ENCODE measurements at places on chromosomes 5 and 9.

DNA sequence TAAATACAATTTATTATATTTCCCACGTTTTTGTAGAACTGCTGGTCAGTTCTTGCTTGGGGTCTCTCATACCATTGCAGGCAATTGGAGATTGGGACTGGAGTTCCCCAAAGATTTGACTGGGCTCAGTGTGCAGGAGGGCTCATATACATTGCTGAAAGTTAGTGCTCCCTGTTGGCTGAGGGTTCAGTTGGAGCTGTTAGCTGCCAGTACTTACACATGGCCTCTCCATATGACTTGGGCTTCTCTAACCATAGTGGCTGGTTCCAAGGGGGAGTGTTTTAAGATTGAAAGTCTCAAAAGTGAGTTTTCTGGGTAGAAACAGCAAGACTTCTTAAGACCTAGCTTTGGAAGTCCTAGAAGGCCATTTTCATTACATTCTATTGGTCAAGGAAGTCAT is 102.9 kb downstream of the MAN2A1 start:
- no peak for DNase-seq

GRCh38 chr5:158635565-158635964 is 464.2 kb downstream of the EBF1 start:
- no peak for DNase-seq

GRCh38 chr9:13267743-13268142 is 11.7 kb downstream of the MPDZ start:
- DNase-seq: no peak

- no peak for DNase-seq
Observed at GRCh38 chr5:39517800-39518199, 93.0 kb upstream of the DAB2 start.

DNA sequence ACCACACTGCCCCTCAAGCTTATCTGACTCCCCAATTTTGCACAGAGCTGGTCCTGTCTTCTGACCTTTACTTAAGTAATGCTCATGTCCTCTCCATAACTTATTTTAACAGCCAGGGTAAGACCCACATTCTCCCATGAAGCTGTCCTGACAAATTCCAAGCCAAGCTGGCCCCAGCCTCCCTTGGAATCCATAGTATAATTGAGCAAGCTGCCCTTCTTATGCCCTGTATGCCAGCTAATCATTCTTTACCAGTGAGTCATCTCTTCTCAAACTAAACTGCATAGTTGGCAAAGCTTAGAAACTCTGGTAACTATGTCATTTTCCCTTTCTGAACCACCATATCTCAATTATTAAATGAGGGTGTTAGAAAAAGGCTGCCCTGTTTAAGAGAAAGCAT is 92.4 kb downstream of the NFIB start:
- DNase-seq: no peak

- DNase-seq: no peak
Observed at GRCh38 chr9:95752129-95752731, 123.3 kb upstream of the ERCC6L2 start.

DNA sequence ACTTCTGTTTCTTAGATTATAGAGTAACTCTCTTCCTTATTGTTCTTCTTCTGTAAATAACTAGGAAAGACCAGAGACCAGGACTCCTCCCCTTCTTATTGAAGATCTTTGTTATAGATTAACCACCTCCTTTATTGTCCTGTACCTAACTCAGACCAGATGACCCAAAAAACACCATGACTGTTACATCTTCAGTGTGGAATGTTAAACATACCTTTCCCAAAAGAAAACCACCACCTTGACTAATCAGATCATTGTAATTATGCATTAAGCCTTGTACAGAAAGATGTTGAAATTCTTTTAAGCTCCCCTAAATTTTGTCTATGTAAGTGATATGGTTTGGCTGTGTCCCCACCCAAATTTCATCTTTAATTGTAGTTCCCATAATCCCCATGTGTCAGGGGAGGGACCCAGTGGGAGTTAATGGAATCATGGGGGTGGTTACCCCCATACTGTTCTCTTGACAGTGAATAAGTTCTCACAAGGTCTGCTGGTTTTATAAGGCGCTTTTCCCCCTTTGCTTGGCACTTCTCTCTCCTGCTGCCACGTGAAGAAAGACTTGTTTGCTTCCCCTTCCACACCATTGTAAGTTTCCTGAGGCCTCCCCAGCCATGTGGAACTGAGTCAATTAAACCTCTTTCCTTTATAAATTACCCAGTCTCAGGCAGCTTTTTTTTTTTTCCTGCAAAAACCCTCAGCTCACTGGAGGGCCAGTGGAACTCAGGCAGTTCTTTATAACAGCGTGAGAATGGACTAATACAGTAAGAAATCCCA is 26.3 kb downstream of the ARSB start:
- no peak for DNase-seq

DNA sequence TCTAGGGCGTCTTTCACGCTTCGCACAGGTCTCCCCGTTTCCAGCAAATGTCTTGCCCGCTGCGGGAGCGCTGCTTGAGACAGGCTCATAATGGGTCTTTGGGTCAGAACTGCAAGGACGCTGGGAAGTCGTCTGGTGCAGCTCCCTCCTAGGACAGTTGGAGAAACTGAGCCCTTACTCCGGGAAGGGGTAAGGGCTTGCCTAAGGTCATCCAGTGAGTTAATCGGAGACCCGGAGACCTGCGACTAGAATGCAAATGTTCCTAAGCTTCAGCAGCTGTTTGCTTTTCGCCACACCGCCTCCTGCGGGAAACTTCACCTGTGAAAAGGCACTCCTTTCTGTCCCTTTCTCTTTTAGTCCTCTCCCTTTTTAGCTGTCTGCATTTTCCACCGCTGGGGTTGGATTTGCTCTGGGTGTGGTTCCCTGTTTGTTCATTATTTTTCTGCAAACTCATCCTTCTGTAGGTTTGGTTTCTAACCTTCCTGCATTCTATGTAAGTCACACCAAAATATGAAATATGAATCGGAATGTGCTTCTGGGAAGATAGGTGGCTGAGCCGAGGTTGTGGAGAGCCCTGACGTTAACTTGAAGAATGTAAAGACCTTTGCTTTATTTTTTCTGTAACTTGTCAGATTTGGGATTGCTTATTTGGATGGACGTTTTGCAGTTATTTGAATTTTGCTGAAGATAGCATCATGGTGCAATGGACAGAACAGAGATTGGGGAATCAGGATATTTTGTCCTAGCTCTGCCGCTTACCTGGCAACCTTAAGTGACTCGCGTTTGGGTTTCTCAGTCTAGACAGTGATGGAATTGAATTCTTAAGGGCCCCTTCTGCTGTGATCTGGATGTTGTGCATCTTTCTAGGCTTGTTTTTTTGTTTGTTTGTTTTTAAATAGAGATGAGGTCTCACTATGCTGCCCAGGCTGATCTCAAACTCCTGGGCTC is 909 bp downstream of the SLC36A1 start:
- DNase-seq: no peak

DNA sequence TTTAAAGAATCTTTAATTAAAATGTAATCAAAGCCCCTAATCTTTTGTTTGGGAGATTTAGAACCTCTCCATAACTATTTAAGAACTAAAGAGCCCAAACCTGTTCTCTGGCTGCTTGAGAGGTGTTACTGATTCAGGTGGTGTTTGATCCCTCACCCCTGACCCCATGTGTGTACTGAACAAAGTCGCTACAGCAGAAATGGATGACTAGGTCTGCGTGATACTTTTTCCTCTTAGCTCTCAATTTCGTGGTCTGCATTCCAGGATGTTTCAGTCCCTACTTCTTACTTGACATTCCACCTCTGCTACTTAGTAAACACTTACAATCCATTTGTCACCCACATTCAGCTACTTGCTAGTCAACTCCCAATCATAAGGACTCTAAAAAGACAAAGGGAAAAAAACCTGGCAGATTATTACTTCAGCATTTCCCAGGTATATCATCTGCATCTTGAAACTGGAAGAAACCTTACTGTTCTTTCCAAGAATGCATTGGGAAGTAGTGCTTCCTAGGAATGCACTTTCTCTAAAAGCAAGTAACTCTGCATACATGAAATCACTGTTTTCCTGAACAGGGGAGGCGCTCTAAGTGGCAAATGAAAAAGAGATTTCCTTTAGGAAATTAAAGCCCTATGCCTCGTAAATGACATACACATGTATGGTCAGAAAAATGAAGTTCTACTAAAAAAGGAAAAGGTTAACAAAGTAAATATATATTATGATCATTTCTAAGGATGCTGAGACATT is 1091.6 kb downstream of the PTPRD start:
- no peak for DNase-seq

DNA sequence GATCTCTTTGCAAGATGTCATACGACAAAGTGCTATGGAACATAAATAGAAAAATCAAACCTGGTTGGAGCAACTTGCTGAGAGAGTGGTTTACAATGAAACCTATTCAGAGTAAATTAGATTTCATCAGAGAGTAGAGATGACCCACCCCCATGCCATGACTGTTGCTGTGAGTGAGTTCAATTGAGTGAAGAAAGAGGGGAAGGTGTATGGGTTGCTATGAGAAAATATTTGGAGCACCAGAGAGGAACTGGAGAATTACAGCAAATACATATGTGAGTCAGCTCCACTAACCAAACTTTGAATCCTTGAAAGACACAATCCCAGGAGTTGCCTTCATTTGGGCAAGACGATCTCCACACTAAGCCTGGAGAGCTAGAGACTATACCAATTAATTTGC is 217.2 kb downstream of the RFX3 start:
- DNase-seq: no peak

GRCh38 chr5:83955916-83956315 is 235.3 kb upstream of the HAPLN1 start:
- DNase-seq: no peak

All from stimulated activated naive CD4-positive, alpha-beta T cell treated with Interleukin-2 at 50 U/mL for 16 hours (primary cell).